Karpas-422 (cell line): ENCODE measurements at places on chromosomes 1 and 21. TPM values are rescaled to one million over a fixed set of nuclear protein-coding genes. Genes with fewer than 3 reads are reported as not detected.

- DNase-seq: peak; percentile 81
- peaks cover 4% of the 10 kb centered on the region; the same call in 1 of the 2 replicates for H3K4me1 ChIP-seq
- no peaks in the 10 kb centered on the region for H3K36me3 ChIP-seq
Measured at GRCh38 chr1:48677306-48678287, 99.1 kb downstream of the BEND5 start.

Gene CEP85
- 23.8 and 31.5 TPM in 2 replicates for total RNA-seq

GRCh38 chr1:9724706-9725476, 73.4 kb downstream of the PIK3CD start:
- H3K4me1 ChIP-seq: no peaks in the 10 kb centered on the region
- peaks cover 32% of the 10 kb centered on the region for H3K36me3 ChIP-seq
- peak; percentile 87 for DNase-seq

DNA sequence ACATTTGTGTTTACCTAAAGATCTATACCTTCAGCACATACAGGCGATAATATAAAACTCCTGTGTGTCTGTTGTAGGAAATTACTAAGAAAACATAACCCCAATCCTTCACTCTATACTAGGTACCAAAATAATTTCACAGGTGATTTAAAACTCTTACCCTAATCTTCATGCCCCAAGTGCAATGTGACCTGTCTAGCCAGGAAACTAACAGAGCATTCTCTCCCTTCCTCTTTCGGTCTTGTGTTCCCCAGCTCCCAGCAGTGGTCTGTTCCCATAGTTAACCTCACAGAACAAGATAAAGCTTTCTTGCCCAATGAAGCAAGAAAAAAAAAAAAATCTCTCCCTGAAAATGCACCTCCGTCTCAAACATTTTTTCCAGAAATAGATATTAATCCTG, 493.5 kb downstream of the DPYD start:
- H3K36me3 ChIP-seq: no peaks in the 10 kb centered on the region
- no peaks in the 10 kb centered on the region for H3K4me1 ChIP-seq
- no peak for DNase-seq
- H3K27me3 ChIP-seq: no peaks in the 10 kb centered on the region
- H3K4me3 ChIP-seq: no peak overlapping the region

DNA sequence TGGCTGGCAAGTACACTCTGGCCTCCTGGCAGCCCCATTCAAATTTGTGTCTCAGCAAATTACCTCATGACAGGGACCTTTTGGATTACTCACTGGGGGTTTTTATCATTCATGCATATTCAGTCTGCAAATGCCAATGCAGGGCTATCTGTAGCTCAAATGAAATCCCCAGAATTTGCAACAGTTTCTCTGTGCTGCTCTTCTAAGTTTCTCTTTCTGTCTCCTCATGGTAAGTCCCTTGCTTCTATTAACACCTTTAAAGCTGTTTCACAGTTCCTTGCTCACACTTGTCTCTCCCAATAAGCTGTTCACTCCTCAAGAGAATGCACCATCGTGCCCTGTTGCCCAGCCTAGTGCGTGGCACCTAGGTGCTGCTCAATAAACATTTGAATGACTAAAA, 3.3 kb upstream of the FAM78B start:
- no peaks in the 10 kb centered on the region for H3K4me1 ChIP-seq
- no peak overlapping the region for H3K27ac ChIP-seq
- no peaks in the 10 kb centered on the region for H3K27me3 ChIP-seq
- no peaks in the 10 kb centered on the region for H3K36me3 ChIP-seq
- H3K4me3 ChIP-seq: no peak overlapping the region

DNA sequence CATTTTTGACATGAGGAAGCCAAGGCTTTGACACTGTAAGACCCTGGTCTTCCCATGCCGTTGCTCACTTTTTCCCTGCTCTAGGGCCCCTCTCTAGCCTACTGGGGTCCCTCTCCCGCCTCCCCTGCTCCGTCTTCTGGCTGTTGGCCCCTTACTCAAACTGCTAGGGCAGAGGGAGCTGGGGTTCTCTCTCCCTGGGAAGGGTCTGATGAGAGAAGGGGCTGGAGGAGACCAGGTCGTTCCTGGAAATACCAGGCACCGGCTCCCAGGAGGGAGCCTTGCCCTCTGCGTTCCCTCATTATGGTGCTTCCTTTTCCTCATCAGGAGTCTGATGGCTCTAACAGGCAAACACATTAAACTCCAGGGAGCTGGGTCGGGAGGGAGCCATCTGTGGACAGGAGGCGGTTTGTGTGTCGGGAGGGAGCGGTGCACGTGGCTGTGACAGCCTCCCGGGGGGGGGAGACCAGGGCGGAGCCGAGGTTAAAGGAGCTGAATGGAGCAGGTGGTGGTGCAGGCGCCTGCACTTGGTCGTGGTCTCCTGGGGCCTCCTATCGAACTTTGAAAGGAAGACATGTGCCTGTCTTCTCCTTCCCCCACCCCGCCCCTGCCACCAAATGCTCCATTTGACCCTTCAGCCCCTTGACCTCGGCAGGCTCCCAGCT, 35.4 kb upstream of the LHX4 start:
- no peaks in the 10 kb centered on the region for H3K4me1 ChIP-seq
- H3K4me3 ChIP-seq: no peak overlapping the region

DNA sequence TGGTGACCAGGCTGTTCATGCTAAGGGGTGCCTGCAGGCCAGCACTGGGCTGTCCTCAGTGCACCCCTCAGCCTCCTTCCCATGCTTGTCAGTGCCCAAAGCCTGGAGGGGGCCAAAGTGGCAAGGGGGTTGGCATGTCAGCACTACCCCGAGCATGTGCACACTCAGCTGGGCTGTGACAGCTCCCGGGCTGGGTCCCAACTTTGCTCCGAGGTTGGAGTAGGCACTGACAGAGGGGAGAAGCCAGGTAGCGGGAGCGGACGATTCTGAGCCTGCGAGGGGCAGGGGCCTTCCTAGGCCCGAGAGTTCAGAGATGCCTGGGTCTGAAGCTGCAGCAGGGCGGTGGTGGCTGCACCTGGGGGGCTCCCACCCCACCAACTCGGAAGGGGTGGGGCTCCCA, 119.0 kb downstream of the MAST2 start:
- DNase-seq: no peak
- H3K4me3 ChIP-seq: no peak overlapping the region
- H3K4me1 ChIP-seq: peaks cover 55% of the 10 kb centered on the region
- no peak overlapping the region for H3K27ac ChIP-seq
- no peaks in the 10 kb centered on the region for H3K36me3 ChIP-seq

Gene NUDT17
- 2.9 and 8.3 TPM in 2 replicates for total RNA-seq

DNA sequence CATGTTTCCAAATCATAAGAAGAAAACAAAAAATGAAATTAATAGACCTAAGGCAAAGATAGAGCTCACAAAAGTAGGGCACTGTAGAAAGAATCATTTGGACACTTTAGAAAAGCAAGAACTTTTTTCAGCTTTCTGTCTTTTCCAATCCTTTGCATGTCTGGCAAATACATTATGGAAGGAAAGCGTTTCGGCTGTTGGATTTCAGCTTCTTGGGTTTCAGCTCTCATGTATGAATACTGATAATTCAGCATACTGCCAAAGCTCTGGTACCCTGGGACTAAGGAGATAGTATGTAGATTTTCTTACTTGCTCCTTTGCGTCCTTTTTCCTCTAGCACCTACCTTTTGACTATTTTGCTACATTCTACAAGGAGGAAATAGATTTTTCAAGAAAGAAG, 375.9 kb downstream of the BRINP3 start:
- no peaks in the 10 kb centered on the region for H3K36me3 ChIP-seq
- no peak overlapping the region for H3K27ac ChIP-seq
- H3K27me3 ChIP-seq: no peaks in the 10 kb centered on the region
- no peak for DNase-seq
- H3K4me1 ChIP-seq: no peaks in the 10 kb centered on the region
- H3K4me3 ChIP-seq: no peak overlapping the region

Gene SFN
- total RNA-seq: 0.47 and 1.0 TPM in 2 replicates

Gene PTGFR
- total RNA-seq: not detected in 2 replicates

Gene CRNN
- total RNA-seq: not detected in 2 replicates
